ENCODE measurements at places on chromosomes 7 and 10.

DNA sequence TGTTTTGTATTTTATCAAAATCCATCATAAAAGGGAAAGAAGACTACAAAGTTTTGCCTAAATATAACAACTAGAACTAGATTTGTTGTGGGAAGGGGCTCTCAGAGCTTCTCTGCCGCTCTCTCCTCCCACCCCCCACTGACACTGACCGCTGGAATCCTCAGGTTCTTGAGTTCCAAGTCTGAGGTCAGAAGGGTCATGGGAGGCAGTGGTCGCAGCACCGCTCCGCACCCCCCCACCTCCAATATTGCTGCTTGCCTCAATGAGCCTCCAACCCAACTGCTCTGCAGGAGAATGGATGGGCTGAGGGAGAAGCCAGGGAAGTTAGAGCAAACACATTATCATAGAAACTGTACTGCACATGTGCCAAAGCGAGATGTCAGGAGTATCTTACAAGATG, 359.4 kb downstream of the GRID1 start:
- DNase-seq: no peak

- DNase-seq: no peak
Measured at GRCh38 chr10:132169766-132170560, 16.8 kb upstream of the DPYSL4 start.

GRCh38 chr10:68955355-68955831, 577 bp upstream of the DDX21 start:
- no peak for DNase-seq

DNA sequence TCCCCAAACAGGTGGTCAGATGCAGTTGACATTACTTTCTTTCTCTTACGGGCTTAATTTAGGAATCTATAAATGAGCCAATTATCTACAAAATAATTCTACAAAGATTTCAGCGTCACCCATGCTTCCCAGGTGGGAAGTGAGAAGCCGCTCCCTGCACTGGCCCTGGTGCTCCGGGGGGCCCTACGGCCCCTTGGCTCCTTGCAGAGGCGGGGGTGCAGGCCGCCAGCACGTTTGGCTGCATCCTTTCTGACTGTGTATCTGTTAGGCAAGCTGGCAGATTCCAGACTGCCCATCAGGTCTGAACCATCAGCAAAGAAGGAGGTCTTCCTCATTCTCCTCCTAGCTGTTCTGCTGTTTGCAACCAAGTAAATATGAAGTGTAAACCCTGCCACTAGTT, 16.3 kb downstream of the VWC2 start:
- no peak for DNase-seq

DNA sequence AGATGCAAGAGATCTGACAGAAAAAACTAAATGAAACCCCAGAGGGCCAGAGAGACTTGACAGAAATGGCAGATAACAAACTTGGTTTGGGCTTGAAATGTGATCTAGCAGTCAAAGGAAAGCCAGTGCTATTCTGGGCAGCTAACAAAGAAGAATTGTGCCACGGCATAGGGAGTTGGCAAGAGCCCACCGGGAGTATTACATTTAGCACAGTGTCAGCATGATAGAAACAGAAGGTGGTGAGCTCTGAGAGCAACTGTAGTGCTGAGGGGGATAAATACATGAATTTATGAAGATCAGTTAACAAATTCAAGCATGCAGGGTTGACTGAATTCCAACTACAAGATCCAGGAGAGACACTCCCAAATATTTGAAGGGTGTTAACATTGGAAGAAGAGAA, 91.1 kb downstream of the AHCYL2 start:
- no peak for DNase-seq

DNA sequence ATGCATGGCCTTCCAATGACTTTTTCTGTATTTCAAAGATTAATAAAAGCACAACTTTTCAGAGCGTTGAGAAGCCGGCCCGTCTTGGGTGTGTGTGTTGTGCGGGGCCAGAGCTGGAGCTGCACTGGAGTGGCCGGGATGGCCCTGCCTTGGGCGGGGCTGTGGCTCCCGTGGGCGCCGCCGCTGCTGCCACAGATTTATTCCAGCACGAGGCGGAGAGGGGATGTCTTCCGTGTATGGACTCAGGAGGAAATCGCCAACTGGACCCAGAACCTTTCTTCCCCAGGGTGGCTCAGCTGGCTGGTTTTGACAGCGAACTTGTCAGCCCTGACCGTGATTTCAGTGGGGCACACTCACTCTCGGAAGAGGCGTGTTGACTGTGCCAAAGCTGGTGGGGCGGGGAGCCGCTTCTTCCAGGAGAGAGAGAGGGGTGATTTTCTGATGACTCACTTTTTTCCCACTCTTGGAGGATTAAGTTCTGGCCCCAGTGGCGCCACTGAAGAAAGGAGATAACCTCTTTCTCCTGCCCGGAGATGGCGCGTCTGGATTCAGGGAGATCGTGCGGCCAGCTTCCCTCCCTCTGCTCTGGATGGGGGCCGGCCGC, 72.4 kb downstream of the DNAJB6 start:
- no peak for DNase-seq

GRCh38 chr7:36015733-36016132, 137.3 kb upstream of the EEPD1 start:
- DNase-seq: no peak

- DNase-seq: no peak
Measured at GRCh38 chr10:112390125-112390703, 16.3 kb downstream of the ACSL5 start.

DNA sequence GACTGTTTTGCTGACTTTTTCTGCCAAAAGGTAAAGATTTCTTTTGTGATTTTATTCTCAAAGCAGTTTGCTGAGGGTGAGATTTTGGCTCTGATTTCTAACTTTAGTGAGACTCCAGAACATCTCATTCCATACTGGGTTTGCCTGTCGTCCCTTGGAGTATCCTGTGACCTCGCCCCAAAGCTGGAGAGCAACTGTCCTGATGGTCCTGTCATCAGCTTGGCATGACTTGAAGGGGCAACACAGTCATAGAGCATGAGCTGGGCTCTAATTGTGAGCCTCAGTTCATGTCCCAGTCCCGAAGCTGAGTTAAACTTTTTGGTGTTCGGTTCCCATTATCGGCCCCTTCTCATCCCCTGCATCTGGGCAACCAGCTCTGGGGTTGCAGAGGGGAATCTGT, 23.4 kb downstream of the C10orf90 start:
- no peak for DNase-seq

DNA sequence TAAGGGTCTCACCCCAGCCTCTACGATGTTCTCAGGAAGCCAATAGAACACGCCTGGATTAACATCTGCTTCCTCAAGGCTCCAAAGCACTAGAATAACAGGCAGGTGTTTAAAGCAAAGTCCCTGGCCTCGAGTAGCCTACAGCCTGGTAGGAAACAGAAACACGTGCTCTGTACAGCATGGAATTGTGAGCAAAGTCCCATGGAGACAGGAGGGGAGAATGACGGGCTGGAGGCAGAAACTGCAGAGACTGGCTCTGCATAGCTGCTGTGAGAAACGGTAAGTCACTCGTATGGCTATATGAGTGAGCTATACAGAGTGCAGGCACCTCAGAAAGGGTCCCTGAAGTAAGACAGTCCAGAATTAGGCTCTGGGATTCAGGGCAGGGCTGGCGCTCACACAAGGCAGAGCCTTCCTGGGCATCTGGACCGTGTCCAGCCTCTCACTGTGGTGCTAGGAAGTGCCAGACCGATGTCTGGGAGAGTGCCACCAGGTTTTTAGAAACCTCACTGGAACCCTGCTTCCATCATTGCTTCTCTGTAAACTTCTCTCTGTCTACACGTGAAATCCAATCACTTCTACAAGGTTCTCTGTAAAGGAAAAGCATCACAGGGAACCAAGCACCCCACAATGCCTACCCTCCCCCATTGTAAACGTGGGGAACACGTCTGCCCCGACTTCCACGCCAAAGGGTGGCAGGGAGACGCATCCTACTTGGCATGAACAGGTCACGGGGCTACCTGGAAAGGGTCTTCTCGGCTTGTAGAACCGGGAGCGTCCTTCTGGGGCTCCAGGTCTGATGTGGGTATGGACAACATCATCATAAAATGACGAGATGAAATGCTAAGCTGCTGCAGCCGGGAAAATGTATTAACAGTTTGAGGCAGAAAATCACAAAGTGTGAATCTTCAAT, 38.8 kb upstream of the SHH start:
- no peak for DNase-seq

GRCh38 chr10:132566892-132567291, 29.3 kb downstream of the INPP5A start:
- DNase-seq: no peak

DNA sequence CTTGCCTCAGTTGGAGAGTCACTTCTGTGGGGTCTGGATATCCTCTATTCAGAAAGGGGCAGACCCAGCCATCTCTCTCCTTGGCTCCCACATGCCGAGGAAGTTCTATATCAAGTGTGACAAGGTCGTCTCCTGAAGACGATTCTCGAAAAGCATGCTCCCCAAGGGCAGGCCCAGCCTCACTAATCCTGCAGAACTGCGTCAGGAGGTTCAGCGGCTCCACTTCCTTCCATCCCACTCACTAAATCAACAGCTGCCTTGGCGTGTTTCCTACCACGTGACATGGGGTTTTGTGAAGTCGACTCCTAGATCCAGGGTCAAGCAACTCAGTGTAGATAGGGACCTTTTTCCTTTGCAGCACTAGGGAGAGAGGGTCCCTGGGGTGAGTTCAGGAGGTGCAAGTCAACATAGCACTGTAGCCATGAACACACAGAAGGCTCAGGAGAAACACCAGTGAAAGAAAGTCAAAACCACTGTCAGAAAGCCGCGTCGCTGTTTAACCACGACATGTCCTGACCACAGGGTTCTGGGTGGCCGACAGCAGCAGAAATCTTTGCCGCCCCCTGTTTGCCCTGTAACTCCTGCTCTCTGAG, 156.4 kb downstream of the PRPF18 start:
- no peak for DNase-seq

DNA sequence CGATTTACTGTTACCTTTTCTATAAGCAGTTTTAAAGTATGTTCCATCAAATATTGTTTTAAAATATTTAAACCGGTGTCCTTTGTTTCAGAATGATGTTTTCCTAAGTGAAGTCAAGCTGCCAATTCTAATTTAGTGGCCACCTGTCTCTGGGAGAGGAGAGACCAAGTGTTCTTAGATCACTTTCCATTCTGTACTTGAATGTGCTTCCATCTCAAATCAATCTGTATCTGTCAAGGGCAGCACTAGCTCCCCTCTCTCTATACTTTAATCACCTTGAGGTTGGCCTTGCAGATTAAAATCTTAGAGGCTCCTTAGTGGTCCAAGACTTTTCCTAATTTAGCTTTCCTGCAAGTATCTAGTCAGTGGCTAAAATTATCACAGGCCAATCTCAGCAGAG, 49.6 kb downstream of the LGI1 start:
- DNase-seq: no peak

DNA sequence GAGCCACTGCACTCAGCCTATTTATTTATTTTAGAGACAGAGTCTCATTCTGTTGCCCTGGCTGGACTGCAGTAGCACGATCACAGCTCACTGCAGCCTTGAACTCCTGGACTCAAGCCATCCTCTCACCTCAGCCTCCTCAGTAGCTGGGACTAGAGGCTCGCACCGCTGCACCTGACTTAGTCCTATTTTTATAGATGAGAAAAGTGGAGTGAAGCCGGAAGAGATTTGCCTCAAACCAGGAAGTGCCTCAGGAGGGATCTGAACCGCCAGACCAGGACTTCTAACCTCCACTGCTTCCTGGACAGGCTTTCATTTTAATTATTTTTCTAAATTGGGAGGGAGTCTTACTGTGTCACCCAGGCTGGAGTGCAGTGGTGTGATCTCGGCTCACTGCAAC, 17.5 kb upstream of the CLIP2 start:
- DNase-seq: no peak

DNA sequence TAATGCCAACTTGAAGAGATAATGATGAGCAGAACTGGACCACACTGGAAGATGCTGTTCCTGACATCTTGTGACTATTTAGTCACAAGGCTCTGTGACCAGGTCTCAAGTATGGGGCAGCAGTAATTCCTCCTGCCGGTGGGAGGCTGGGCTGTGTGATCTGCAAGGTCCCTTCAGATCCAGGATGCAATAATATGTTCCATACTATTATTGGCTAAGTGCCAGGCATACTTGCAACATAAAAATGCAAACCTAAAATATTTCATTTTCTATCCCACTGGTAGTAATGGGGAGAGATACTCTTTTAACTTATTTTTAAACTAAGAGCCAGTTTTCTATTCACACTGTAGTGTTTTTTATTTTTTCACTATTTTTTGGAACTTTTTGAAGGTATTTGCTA, 171.5 kb downstream of the CYP26A1 start:
- no peak for DNase-seq

DNA sequence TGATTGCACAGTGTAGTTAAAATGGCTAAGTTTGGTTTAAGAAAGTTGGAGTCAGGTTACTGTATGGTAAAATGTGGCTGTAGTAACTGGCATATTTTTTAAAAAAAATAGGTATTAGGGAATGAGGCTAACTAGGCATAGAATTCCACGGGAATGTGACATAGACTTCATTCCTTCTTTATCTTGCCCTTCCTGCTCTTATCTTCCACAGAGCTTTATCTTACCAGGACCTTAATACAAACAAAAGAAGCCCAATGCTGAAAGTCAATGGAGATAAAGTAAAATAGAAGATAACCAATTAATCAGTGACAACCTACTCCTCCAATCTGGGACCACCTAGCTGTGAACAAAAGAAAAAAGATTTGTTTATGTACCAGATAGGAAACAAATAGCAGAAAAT, 58.1 kb downstream of the TET1 start:
- DNase-seq: no peak

DNA sequence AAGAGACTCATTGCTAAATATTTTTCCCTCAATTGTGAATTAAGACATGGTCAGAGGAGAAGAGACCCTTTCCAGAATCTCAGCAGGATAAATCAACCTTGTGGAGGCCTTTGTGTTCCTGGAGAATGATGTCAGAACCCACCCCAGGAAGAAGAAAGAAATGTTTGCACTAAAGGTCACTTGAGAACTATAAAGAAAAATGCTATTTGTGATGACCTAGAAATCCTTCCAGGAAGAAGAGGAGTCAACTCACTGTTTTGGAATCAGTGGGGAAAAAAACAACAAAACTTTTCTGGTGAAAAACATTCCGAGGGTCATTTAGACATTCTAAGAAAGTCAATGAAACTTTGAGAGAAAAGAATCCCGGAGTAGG, 129.1 kb upstream of the ANKRD1 start:
- DNase-seq: no peak

GRCh38 chr10:89426230-89426868, 12.0 kb downstream of the IFIT5 start:
- no peak for DNase-seq

DNA sequence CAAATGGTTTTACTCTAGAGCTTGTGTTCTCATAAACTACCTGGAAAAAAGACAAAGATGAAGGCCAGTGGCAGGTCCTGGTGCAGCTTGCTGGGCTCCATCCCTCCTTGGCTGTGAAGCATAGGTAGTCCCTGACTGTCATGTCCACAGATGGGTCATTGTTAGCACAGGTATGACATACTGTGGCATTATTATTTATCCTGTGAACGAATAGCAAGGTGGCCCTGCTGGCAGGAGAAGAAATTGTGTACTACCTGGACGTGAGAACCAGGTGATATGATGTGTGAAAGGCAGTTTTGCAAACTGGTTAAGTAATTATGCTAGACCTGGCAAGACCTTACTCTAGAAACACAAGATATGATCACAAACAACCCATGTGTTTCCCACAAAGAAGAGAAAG, 63.9 kb downstream of the CCDC71L start:
- DNase-seq: no peak

GRCh38 chr7:29197916-29198315, 3.3 kb downstream of the CHN2 start:
- DNase-seq: no peak

GRCh38 chr7:103009466-103010185, 65.0 kb downstream of the FBXL13 start:
- DNase-seq: no peak

Data from stimulated activated CD4-positive, alpha-beta T cell treated with anti-CD3 and anti-CD28 coated beads, Interleukin-1b, Interleukin-23, amount 100 ng/mL, for 4 hours (primary cell).